ENCODE measurements at places on chromosomes 13 and 19.

DNA sequence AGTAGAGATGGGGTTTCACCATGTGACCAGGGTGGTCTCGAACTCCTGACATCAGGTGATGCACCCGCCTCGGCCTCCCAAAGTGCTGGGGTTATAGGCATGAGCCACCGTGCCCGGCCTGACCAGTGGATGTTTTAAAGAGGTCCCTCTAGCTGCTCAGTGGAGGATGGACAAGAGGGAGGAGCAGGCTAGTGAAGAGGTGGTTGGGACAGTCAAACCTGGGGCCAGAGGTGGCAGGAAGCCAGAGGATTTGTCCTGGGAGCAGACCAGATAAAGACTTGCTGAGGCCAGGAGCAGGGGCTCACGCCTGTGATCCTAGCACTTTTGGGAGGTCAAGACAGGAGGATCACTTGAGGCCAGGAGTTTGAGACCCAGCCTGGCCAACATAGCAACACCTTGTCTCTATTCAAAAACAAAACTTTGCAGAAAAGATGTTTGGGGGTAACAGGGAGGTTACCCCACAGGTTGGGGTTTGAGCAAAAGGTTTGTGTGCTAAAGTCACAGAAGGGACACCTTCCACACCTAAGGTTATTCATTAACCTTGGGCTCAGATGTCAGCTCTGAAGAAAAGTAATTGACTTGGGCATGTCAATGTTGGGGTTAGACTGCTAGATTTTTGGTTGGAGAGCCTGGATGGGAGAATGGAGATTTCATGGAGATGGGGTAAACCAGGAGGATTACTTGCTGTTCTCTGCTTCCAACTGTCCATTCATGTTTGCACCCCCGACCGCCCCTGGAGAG lies 9.0 kb downstream of the BCAM start:
- DNase-seq, result no peak

DNA sequence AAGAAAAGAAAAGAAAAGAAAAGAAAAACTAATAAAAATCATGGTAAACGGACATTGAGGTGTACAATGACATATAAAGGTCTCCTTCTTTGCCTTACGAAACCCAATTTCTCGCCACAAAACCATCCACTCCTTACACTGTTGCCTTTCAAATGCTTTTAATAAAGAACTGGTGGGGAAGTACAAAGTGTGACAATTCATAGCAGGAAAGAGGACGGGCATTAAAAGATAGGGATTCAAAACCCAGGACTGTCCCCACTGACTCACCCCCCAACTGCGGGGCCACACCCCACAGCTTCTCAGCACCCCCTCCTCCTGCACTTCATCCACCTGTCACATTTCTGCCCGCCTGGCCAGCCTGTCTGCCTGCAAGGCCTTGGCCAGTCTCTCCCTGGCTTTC lies 2.4 kb downstream of the MBD3L2B start:
- no peak for DNase-seq

GRCh38 chr13:78602561-78603239 lies 652 bp downstream of the POU4F1 start:
- no peak for DNase-seq

DNA sequence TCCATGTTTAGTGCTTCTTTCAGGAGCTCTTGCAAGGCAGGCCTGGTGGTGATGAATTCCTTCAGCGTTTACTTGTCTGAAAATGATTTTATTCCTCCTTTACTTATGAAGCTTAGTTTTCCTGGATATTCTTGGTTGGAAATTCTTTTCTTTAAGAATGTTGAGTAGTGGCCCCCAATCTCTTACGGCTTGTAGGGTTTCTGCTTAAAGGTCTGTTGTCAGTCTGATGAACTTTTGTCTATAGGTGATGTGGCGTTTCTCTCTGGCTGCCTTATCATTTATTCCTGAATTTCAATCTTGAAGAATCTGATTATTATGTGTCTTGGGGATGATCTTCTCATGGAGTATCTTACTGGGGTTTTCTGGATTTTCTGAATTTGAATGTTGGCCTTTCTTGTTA lies 26.0 kb downstream of the ZNF430 start:
- DNase-seq, result no peak

DNA sequence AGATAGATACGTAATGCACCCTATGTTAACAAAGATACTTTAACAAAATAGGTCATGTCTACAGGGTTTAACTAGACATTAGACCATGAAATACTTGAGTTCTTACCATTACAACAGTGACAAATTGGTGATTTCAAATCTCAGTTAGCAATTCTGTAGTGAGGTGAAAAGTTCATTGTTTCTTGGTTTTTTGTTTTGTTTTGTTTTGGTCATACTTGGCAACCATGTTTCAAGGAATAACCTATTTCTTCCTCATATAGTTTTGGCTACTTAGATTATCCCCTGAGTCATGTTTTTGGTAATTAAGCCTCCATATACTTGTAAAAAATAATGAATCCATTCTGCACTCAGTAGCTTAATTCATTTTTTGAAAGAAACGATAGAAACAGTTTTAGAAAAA lies 1200.4 kb downstream of the DIAPH3 start:
- no peak for DNase-seq

- no peak for DNase-seq
Observed at GRCh38 chr19:49637821-49638738, 1.9 kb downstream of the RRAS start.

DNA sequence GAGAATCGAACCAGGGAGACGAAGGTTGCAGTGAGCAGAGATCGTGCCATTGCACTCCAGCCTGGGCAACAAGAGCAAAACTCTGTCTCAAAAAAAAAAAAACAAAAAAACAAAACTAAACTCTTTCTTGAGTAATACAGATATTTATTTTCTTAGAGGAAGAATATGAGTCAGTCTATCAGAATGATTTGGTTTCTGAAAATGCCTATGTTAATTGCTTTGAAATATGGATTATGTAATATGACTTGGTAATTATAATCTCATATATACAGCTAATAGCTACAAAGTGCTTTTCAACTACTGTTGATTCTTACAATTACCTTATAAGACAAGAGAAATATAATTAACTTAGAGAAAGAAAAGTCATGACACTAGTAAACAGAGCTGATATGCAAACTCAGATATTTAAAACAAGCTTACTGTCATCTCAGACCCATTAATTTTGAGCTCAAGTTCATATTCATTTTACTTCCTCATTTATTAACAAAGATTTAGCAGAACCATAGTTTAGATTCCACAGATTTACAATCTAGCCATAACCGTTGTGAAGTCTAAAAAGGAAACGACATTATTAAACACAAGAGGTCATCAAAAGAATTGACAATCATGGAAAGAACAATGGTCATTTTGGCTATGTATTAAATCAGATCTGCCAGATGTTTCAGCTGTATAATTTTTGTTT lies 88.0 kb downstream of the TBC1D4 start:
- no peak for DNase-seq

- DNase-seq, result no peak
Observed at GRCh38 chr13:29883941-29884518, 33.6 kb upstream of the UBL3 start.

DNA sequence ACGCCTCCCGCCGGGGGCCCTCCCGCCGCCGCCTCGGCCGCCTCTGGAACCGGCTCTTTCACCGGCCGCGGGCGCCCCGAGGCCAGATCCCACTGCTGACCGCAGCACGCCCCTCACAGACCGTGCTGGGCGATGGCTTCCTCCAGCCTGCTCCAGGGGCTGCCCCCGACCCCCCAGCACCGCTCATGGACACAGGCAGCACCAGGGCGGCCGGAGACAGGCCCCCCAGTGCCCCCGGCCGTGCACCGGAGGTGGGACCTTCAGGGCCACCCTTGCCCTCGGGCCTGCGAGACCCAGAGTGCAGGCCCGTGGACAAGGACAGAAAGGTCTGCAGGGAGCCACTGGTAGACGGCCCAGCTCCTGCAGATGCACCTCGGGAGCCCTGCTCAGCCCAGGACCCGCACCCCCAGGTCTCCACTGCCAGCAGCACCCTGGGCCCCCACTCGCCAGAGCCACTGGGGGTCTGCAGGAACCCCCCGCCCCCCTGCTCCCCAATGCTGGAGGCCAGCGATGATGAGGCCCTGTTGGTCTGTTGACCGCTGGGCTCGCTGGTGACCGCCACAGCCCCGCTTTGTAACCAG lies 13.0 kb downstream of the LRP3 start:
- DNase-seq, result no peak

DNA sequence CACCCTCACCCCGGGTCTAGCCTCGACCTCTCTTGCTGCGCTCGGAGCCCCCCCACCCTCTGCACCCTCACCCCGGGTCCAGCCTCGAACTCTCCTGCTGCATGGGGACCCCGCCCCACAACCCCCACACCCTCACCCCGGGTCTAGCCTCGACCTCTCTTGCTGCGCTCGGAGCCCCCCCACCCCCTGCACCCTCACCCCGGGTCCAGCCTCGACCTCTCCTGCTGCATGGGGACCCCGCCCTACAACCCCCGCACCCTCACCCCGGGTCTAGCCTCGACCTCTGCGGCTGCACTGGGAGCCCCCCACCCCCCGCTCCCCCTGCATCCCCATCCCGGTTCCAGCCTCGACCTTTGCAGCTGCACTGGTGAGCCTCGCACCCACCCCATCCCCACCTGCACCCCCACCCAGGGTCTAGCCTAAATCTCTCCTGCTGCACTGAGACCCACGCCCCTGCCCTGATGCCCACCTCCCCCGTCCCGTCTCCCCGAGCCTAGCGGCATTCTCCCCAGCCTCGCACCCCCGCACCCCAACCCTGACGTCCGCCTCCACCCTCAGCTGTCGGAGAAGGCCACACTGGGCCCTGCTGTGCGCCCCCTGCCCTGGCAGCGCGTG lies 1.8 kb downstream of the CFD start:
- no peak for DNase-seq

GRCh38 chr19:51786646-51787494 lies 8.1 kb upstream of the FPR3 start:
- DNase-seq, result no peak

All from central memory CD4-positive, alpha-beta T cell (primary cell).